CD4-positive, alpha-beta T cell (primary cell): ENCODE measurements at places on chromosomes 2 and 18.

DNA sequence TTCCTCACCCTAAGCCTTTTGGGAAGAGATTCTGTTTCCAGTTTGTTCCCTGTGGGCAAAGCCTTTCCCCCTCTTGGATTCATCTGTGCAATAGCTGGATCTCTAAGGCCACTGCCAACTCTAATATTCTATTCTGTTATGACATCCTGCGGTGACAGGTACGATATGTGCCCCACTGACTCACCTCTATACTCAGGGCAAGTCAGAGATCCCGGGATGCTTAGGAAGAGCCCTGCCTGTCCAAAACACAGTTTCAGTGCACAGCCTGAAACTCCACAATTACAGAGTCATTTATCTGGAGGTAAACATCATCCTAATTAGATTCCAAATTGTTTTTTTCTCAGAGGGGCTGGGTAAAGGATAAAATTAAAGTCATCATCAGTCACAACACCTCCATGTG is 190.2 kb downstream of the TFCP2L1 start:
- no peaks in the 10 kb centered on the region for H3K4me1 ChIP-seq
- no peaks in the 10 kb centered on the region for H3K27me3 ChIP-seq
- no peak for DNase-seq
- no peak overlapping the region for H3K4me3 ChIP-seq
- H3K36me3 ChIP-seq: no peaks in the 10 kb centered on the region
- no peak overlapping the region for H3K27ac ChIP-seq

- no peak overlapping the region for H3K4me3 ChIP-seq
- no peaks in the 10 kb centered on the region for H3K27me3 ChIP-seq
- no peaks in the 10 kb centered on the region for H3K36me3 ChIP-seq
- H3K4me1 ChIP-seq: no peaks in the 10 kb centered on the region
- no peak overlapping the region for H3K27ac ChIP-seq
- peak; percentile 18 for DNase-seq
Measured at GRCh38 chr18:49178736-49179135, 228.0 kb upstream of the SMAD7 start.

DNA sequence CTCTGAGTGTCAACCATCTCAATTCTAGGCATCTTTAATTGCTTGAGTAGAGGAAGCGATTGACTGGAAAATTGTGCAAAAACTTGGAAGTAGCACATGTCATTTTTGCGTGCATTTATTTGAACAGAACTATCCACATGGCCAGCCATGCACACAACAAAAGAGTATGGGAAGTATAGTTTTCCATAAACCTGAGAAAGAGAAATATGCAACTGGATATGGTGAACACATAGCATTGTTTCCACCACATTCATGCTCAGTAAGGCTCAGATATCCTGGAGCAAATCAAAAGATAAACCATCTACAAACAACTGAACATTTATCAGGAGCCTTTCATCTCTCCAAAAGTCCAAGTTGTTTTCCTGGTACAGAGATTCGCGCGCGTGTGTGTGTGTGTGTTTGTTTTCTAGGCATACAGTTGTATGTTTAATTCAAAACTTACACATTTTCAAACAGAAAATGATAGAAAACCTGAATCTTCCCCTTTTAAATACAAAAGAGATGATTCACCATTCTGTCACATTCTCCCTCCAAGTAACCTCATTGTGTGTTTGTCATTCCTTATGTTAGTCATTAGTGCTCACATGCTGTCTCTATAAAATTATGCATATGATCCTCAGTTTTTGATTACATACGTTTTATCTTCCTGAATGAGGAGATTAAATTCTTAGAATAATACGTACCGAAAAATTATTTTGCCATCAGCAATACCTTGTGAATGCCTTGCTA is 780.4 kb upstream of the NRXN1 start:
- H3K27me3 ChIP-seq: no peaks in the 10 kb centered on the region
- H3K27ac ChIP-seq: no peak overlapping the region
- no peak overlapping the region for H3K4me3 ChIP-seq
- DNase-seq: no peak
- no peaks in the 10 kb centered on the region for H3K36me3 ChIP-seq
- no peaks in the 10 kb centered on the region for H3K4me1 ChIP-seq

- H3K4me1 ChIP-seq: no peaks in the 10 kb centered on the region
- H3K27me3 ChIP-seq: peaks cover 14% of the 10 kb centered on the region
- no peaks in the 10 kb centered on the region for H3K36me3 ChIP-seq
Measured at GRCh38 chr2:118055512-118056164, 32.6 kb upstream of the INSIG2 start.

- peaks cover 58% of the 10 kb centered on the region for H3K36me3 ChIP-seq
- DNase-seq: no peak
- no peak overlapping the region for H3K4me3 ChIP-seq
- no peaks in the 10 kb centered on the region for H3K4me1 ChIP-seq
- no peaks in the 10 kb centered on the region for H3K27me3 ChIP-seq
- no peak overlapping the region for H3K27ac ChIP-seq
Measured at GRCh38 chr2:134441153-134441863, 187.4 kb downstream of the MGAT5 start.

- H3K36me3 ChIP-seq: no peaks in the 10 kb centered on the region
- no peaks in the 10 kb centered on the region for H3K27me3 ChIP-seq
- H3K4me1 ChIP-seq: peaks cover 18% of the 10 kb centered on the region
- no peak overlapping the region for H3K27ac ChIP-seq
Measured at GRCh38 chr2:100924520-100925451, 77.3 kb upstream of the RPL31 start.
